Stimulated activated CD8-positive, alpha-beta memory T cell treated with anti-CD3 and anti-CD28 coated beads, Interleukin-7, amount 100 ng/mL, for 4 hours (primary cell): ENCODE measurements at places on chromosomes 12 and 14.

DNA sequence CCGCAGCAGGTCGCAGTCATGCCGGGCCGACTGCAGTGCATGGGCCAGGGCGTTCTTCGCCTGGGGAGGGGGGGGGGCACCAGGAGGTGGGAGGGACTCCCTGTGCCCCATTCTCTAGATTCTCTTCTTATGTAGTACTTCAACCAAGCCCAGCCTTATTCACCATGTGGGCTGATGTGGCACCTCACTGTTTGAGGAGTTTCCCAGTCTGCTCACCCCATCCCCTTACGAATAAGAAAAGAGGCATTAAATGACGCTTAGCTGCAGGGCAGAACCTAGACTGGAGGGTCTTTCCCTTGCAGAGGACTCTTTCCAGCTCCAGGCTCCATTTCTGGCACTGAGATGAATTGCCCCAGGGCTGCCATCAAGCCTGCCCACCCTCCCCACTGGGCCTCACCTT lies 12.2 kb downstream of the CMTM5 start:
- no peak for DNase-seq

- DNase-seq: no peak
These were observed 148.6 kb upstream of the VASH1 start for GRCh38 chr14:76612654-76613053.

- DNase-seq: no peak
These were observed 186.9 kb downstream of the ALX1 start for GRCh38 chr12:85466890-85467289.

DNA sequence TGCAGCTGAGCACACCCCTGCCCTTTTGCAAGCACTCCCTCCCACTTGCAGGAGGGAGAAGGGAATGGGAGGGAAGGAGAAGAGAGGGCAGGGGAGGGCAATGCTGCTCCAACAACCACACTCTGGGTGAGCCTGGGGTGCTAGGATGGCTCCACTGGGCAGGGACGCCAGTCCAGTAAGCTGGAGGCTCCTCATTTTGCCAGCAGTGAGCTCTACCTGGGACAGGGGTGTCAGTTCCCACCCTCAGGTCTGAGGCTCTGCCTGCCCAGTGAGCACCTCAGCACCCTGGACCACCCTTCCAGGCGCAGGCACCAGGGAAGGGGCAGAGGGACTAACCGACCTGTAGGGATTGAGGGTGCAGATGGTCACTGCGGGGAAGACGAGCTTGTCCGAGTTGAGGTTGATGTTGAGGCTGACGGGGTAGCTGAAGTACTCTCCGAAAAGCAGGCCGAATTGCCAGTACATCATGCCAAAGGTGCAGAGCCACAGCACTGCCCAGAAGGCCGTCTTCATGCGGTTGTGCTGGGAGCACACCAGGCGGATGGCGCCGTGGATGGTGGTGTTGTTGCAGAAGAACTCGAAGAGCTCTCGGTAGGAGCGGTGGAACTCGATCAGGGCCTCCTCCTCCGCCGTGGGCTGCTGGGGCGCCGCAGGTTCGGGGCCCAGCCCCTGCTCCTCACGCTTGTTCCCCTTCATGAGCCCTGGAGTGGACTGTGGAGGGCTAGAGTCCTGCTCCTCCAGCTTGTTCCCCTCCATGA lies 1.2 kb downstream of the SCNN1A start:
- DNase-seq: no peak

- no peak for DNase-seq
These were observed 440.1 kb upstream of the CCDC196 start for GRCh38 chr14:66046035-66046434.

- no peak for DNase-seq
These were observed 76.8 kb downstream of the HSD17B6 start for GRCh38 chr12:56839915-56840325.

- no peak for DNase-seq
These were observed 163.1 kb upstream of the IFNG-AS1 start for GRCh38 chr12:67826148-67826547.

DNA sequence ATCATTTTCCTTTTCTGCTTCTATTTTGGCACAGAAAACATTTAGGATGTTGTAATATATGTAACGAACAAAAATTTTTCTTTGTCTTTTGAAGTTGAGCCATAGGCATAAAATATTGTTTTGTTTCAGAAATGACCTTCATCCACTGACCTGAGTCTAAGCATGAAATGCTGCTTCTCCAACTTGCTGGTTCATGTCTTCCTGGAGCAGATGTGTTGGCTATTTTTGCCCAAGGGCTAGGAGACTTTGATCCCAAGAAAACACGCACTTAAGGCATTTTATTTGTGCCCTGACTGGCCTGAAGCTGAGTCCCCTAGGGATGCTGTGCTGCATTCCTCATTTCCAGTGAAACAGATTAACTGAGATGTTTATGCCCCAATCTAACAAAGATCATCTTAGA lies 27.2 kb upstream of the ALG10B start:
- DNase-seq: no peak

DNA sequence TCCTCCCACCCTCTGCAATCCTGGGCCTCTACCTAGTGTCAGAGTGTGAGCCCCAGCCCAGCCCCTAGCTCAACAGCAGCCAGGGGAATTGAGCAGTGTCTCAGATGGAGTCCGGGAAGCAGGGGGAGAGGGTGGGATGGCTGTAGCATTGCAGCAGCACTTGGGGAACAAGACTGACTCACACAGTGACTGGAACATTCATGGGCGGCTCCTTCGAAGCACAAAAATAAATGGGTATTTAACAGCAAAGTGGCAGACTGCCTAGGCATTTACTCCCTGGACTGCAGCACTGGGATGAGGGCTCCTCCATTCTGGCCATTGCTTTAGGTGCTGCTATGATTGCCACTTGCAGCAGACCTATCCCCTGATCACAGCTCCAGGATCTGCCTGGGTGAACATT lies 46.0 kb upstream of the STK38L start:
- no peak for DNase-seq

DNA sequence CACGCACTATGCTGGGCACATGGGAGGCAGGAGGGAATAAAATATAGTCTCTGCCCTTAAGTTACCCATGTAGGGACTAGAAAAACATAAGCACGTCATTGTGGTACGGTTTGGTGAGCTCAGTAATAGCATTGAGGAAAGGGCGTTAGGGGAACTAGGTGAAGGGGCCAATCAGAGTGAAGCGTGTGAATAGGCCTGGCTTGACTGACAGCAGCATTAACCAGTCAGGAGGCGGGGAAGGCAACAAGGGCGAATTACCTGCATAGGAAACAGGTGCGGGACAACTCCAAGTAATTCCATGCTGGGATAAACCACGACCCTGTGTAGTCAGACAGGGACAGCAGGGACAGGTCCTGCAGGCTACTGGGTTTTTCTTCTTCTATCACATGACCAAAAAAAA lies 107.7 kb downstream of the UNC79 start:
- DNase-seq: no peak

DNA sequence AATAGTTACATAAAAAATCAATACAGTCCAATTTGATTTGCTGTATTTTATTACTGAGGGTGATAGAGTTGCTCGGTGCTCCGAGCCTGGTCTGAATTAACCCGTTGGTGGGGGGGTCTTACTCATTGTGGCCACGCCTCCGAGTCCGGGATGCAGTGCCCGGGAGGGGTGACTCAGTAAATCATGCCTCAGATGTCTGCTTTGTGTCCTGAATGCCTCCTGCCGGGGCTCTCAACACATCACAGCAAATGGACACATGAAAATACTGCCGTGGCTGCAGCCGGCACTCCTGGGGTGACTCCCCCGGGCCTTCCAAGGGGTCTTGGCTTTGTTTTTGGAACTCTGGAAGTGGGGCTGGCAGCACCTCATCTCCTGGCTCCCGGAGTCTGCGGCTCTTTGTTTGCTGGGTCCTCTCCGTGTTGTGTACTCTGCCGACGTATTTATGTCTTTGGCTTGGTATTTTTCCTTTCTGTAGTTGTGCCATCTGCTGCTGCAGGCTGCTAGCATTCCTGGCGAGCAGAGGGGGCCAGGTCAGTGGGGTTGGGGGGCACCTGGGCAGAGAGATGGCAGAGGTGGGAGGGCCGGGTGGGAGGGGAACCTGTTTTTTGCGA lies 129.0 kb downstream of the AACS start:
- DNase-seq: no peak

DNA sequence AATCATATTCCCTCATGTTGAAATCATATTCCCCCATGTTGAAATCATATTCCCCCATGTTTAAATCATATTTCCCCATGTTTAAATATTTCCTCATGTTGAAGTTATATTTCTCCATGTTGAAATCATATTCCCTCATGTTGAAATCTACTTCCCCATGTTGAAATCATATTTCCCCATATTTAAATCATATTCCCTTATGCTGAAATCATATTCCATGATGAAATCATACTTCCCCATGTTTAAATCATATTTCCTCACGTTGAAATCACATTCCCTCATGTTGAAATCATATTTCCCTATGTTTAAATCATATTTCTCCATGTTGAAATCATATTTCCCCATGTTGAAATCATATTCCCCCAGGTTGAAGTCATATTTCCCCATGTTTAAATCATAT lies 34.6 kb upstream of the ADGRD1 start:
- DNase-seq: no peak

DNA sequence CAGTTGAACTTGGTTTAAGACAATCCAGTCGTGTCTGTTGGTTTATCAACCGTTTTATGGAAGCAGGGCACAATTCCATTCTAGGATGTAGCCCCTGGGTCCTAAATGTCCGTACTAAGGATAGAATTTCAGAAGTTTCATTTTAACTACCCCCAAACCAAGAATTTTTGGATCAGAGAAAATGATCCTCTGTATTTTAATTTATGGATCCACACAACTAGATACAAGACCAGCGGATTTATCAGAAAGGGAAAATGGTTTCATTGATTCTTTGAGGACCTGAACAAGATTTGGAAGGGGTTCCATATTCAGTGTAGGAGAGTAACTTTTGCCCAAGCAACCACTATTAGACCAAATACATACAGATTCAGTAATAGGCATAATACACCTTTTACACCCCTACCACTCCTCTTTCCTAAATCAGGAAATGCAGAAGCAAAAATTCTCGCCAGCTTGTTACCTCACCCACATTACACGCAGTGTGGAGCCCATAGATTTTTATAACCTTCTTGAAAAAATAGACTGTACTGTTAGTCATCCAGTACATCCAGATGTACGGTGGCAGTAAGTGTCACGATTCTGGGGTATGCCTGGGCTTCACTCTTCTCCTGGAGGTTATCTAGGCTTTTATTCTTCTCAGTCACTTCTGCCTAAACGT lies 1.4 kb upstream of the FBXL14 start:
- no peak for DNase-seq

DNA sequence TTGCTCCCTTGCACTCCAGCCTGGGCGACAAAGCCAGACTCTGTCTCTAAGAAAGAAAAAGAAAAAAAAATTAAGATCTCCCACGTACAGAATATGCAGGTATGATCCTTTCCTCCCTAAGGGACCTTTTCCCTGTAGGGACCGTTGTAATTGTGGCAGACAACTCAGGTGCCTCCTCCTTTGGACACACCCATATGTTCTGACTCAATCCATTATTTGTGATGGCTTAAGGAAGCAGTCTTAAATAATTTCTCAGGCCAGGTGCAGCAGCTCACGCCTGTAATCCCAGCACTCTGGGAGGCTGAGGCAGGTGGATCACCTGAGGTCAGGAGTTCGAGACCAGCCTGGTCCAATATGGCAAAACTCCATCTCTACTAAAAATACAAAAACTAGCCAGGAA lies 53.1 kb downstream of the TMCC3 start:
- no peak for DNase-seq

DNA sequence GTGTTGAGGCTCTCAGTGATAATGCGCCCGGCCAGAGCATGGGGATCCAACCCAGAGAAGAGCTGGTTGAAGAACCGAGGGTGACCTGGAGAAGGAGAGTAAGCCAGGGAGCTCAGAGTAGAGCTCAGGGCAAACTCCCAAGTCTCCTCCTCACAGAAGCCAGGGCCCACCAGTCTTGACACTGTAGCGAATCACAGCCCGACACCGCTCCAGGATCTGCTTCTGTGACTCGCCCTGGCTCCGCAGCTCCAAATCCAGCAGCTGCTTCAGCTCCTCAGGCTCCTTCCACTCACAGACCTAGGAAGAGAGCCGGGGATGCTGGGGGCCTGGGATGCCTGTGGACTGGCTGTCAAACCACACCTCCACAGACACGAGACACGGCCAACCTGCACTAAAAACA lies 8.2 kb upstream of the ZNF740 start:
- DNase-seq: no peak

DNA sequence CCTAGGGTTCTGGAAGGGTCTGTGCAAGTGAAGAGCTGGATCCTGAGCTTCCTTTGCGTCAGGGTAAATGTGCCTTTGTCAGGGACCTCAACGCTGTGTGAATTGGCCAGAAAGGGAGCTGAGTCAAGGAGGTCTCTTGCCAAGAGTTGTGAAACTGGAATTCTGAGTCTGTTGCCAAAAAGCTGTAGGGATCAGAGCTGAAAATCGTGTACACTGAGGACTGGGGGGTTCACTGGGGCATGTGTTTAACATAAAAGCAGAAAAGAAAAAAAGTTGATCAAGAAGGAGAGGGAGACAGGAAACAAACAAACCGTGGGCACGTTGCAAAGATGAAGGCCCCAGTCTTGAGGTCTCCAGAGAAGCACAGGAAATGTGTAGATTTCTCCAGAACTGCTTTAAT lies 1081.5 kb downstream of the VRK1 start:
- DNase-seq: no peak

GRCh38 chr14:39847194-39847593 lies 415.0 kb upstream of the FBXO33 start:
- DNase-seq: no peak

DNA sequence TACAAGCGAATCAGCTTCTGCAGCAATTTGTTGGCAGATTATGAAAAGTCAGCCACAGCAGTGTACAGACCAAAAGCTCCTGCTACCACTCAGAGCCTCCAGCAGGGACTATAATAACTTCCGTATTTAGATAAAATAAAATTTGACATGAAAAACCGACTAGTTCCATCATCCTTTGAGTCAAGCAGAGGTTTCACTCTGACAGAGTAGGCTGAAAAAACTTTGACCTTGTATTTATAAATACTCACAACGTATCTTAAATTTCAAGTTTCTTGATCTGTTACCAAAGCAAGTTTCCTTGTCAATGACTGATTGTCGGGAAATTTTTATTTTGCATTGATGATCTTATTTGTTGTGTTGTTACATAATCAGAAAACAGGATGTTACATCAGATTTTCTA lies 283.4 kb downstream of the DAD1 start:
- DNase-seq: no peak

DNA sequence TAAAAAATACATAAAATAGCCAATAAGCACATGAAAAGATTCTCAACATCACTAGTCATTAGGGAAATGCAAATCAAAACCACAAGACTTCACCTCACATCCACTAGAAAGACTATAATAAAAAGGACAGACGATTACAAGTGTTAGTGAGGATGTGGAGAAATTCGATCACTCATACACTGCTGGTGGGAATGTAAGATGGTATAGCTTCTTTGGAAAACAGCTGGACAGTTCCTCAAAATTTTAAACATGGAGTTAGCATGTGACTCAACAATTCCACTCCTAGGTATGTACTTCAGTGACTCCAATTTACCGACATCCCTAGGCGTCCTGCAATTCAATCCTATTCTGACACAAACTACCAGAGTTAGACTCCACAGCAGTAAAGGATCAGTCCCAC lies 13.7 kb downstream of the TRIM9 start:
- DNase-seq: no peak
